ENCODE measurements at places on chromosomes 5 and 9.
A peak's percentile ranks its signal among the peaks of the same experiment; 100 is the strongest.

DNA sequence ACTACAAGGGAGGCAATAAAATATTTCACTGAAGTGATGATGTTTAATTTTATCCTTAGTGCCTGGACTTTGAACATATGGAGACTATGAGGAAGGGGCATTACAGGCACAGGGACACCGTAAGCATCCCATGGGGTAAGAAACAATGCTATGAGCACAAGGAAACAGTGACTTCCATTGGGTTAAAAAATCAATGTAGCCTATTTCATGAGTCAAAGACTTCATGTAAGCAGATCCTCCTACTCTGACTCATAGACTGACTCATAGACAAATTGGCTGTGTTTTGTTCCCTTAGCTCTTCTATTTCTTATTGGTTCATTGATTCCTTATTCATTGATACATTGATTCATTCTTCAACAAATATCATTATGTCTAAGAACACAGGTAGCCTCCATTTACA is 351.0 kb downstream of the PRELID2 start:
- DNase-seq: no peak

GRCh38 chr5:127440831-127441230 is 76.6 kb upstream of the PRRC1 start:
- DNase-seq: no peak

- DNase-seq: no peak
Measured at GRCh38 chr5:111043712-111044506, 27.6 kb upstream of the TSLP start.

DNA sequence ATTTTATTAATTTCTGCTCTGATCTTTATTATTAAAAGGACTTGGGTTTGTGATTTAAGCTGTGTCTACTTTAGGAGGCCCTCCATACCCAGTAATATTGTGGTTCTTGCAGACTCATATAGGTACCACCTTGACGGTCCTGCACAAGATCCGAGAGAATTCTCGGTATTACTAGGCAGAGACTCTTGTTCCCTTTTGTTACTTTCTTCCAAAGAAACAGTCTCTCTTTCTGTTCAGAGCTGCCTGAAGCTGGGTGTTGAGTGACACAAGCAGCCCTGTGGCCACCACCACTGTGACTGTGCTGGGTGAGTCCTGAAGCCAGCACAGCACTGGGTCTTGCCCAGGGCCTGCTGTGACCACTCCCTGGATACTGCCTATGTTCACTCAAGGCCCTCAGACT is 666.6 kb downstream of the SEMA5A start:
- DNase-seq: no peak

- DNase-seq: no peak
Measured at GRCh38 chr5:160280384-160281095, 31.8 kb downstream of the CCNJL start.

DNA sequence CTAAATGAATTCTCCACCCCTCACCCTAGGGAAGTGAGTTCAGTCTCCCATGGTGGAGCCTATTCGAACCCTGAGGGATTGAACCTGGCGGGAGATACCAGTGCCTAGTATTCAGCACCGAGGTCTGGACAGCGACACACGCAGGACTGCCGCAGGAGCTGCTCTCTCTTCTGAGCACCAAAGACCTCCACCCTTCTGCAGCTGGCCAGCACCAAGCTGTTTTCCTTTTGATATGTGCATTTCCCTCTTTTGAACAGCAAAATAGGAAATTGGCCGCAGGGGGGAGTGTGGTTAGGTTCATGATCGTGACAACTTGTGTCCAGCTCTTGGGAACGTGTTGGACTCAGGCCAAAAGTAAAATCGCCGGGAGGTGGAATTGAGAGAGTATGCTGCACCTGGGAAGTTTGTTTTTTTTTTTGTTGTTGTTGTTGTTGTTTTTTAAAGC is 1.2 kb upstream of the PCSK1 start:
- DNase-seq: no peak

- DNase-seq: peak; percentile 80
Measured at GRCh38 chr9:137227054-137227852, at the start of gene RNF224. TSS of gene RNF224 (plus strand) at chr9:137227502. CDS start at chr9:137228336, 834 bp downstream.

DNA sequence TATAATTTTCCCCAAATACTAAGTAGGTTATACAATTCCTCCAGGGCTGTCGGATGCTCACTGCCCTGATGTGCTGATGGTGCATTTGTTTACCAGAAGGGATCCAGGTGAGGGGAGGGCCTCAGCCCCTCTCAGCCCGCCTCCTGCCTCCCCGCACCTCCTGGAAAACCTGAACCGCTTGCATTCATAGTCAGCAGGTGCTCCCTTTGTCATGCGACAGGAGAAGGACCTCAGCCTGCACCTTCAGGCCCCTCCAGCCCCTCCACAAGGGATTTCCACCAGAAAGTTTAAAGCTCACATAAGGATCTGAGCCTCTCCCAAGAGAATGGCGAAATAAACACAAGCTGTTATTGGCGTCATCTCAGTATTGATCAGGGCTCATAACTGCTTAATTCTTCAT is 36.5 kb upstream of the NTNG2 start:
- no peak for DNase-seq

DNA sequence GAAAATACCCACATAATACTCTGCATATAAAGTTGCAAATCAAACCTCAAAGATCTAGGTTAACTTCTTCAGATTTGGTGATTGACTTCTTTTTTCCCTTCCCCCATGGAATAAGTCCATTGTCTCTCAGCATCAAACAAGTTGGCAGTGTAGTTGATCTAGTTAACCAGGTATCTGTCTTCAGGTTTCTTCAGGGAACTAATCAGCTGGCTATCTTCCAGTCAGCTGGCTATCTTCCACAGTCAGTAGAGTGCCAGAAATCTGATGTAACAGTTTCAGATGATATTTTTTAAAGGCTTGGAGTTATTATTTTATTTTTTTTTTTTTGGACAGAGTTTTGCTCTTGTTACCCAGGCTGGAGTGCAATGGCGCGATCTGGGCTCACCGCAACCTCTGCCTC is 16.8 kb downstream of the TNFSF15 start:
- no peak for DNase-seq

DNA sequence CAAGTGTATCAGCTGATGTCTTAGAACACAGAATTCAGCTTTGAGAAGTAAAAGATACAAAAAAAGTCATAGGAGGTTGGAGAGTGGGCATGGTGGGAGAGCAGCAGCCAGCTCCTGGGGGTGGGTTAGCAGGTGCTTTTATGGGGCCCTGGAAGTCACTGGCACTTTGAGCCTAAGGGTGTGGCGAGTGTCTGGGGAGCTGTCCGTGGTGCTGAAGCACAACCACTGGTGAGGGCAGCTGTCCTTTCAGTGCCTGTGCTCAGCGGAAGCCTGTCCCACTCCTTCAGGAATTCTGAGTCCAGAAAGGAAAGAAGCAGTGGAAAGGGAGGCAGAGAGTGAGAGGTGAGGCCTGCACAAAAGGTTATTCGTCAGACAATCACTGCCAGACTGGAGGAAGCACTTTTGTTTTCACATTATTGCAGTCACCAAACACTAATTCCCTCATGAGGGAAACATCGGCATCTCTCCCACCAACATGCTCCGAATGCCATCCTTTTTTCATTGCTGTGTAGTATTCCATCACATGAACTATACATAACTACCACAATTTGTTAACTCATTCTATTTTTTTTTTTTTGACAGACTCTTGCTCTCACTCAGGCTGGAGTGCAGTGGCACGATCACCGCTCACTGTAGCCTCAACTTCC is 59.4 kb upstream of the RAPGEF1 start:
- no peak for DNase-seq

- DNase-seq: no peak
Measured at GRCh38 chr5:64323591-64323990, 157.9 kb downstream of the RNF180 start.

Data from naive thymus-derived CD4-positive, alpha-beta T cell (primary cell).